Smooth muscle cell of bladder (primary cell): ENCODE measurements at places on chromosomes 3 and 15. TPM values are rescaled to one million over a fixed set of nuclear protein-coding genes. Genes with fewer than 3 reads are reported as not detected.

Gene SLC2A2
- 0.09 TPM in 1 of 2 replicates, not detected in the other for total RNA-seq

Gene GOLGA8T
- total RNA-seq = 0.14 TPM in 1 of 2 replicates, not detected in the other

Gene FBXO45
- total RNA-seq = 6.3 and 7.8 TPM in 2 replicates

Gene FILIP1L
- total RNA-seq = 42.3 and 74.7 TPM in 2 replicates

Gene SPPL2A
- 71.4 and 88.7 TPM in 2 replicates for total RNA-seq

Gene CFAP91
- 0.14 and 0.18 TPM in 2 replicates for total RNA-seq

Gene PRTG
- 1.6 and 2.4 TPM in 2 replicates for total RNA-seq

Gene TRIM71
- total RNA-seq = not detected in 2 replicates

Gene CPN2
- not detected in 2 replicates for total RNA-seq

Gene C3orf80
- total RNA-seq = 3.0 and 8.0 TPM in 2 replicates

Gene PRR20G
- not detected in 2 replicates for total RNA-seq

Gene EFCAB12
- under 0.01 and 0.09 TPM in 2 replicates for total RNA-seq

Gene SCN11A
- total RNA-seq = under 0.01 TPM in 2 replicates

Gene CCDC9B
- total RNA-seq = 13.8 and 19.0 TPM in 2 replicates

Gene IL5RA
- not detected in 2 replicates for total RNA-seq

Gene GOLGA8Q
- total RNA-seq = 1.3 and 3.6 TPM in 2 replicates

Gene CFAP20DC
- 1.3 and 1.6 TPM in 2 replicates for total RNA-seq

Gene CHRNA7
- total RNA-seq = 0.18 and 0.28 TPM in 2 replicates

Gene CISH
- 0.57 and 1.3 TPM in 2 replicates for total RNA-seq

Gene OTOL1
- not detected in 2 replicates for total RNA-seq

Gene HTR3E
- total RNA-seq = not detected in 2 replicates

Gene CPNE4
- total RNA-seq = under 0.01 TPM in 1 of 2 replicates, not detected in the other

Gene GREM1
- 307 and 558 TPM in 2 replicates for total RNA-seq

Gene MYRIP
- under 0.01 TPM in 2 replicates for total RNA-seq

Gene MESP2
- total RNA-seq = 0.37 and 0.57 TPM in 2 replicates

Gene PLIN1
- 0.14 and 0.28 TPM in 2 replicates for total RNA-seq

Gene LRRC2
- total RNA-seq = 6.0 and 6.8 TPM in 2 replicates

Gene RLBP1
- not detected in 2 replicates for total RNA-seq

Gene WNT7A
- total RNA-seq = under 0.01 TPM in 1 of 2 replicates, not detected in the other

Gene OR5H14
- not detected in 2 replicates for total RNA-seq

Gene TMEM44
- 6.1 and 7.8 TPM in 2 replicates for total RNA-seq

Gene THAP10
- total RNA-seq = 0.85 and 1.0 TPM in 2 replicates

Gene TPRG1
- 0.43 and 0.55 TPM in 2 replicates for total RNA-seq

Gene PLCH1
- total RNA-seq = under 0.01 TPM in 2 replicates

Gene CMTM8
- total RNA-seq = not detected in 2 replicates

Gene FGF7
- 976 and 1,252 TPM in 2 replicates for total RNA-seq

Gene ZIC1
- total RNA-seq = not detected in 2 replicates

Gene CPA3
- total RNA-seq = not detected in 2 replicates

Gene CRTAP
- 271 and 374 TPM in 2 replicates for total RNA-seq

Gene CCR4
- total RNA-seq = under 0.01 and 0.09 TPM in 2 replicates

Gene CCR1
- total RNA-seq = 0.57 and 1.3 TPM in 2 replicates
